Cerebellar nuclear complex (tissue), 1 donor: ENCODE measurements at places on chromosomes 13 and 19.

DNA sequence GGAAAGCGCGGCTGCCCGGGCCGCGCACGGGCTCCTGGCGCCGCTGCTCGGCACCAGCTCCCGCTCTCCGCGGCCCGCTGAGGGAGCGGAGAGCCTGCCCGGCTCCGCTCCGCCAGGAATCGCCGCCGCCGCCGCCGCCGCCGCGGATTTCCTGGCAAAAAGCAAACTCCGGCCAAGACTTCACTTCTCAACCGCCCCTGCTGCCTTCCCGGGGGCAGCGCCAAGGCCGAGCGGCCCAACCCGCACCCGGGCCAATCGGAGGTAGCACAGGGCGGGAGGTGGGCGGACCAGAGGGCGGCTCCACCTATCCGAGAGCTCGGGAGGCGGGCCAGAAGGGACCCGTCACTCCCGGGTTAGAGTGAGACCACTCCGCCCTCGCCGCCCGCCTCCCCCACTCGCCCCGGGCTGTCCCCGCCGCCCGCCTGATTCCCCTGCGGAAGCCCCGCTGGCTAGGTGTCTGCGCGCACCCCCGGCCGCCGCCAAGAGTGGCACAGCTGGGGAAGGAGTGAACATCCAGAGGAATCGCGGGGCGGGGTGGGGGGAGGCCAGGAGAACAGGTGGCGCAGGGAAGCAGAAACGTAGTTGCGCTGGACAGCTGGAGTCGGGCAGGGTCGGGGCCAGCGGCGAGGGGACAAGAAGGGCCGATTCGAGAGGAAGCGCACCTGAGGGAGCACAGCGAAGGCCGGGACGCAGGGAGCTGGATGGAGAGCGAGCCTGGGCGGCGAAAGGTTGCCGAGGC, at the start of gene LNX2:
TSS of gene LNX2 (minus strand) at position 153 of the 739 bp plus-strand sequence. CDS start 38,826 bp downstream, outside the sequence.
- DNase-seq: peak; percentile 91

DNA sequence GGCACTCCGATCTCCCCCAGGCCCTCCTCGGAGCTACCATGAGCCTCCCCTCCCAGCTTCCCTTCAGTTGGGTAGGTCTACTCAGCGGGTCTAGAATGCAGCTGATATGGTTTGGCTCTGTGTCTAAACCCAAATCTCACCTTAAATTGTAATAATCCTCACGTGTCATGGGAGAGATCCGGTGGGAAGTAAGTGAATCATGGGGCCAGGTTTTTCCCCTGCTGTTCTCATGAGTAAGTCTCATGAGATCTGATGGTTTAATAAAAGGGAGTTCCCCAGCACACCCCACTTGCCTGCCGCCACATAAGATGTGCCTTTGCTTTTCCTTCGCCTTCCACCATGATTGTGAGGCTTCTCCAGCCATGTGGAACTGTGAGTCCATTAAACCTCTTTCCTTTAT, 14.5 kb upstream of the DOCK9 start:
- DNase-seq: no peak

DNA sequence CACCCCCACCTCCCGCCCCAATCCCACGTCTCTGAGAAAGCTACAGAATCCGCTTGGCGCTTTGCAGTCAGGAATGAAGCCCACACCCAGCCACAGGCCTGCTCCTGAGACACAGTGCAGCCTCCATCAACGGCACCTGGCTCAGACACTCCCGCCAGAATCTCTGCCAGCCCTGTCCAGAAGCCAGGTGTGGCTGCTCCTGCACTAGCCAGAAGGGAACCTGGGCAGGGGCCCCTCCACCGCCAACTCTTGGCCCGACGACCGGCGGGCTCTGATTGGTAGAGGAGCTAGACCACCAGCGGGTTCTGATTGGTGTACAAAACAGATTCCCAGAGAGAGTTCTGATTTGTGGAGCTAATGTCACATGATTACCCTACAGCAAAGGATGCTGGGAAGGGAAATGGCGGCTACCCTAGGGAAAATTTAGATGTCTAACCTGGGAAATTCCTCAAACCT, 2.9 kb upstream of the PPP6R1 start:
- DNase-seq: no peak

- no peak for DNase-seq
Measured at GRCh38 chr19:3818918-3819317, 32.7 kb upstream of the MATK start.

DNA sequence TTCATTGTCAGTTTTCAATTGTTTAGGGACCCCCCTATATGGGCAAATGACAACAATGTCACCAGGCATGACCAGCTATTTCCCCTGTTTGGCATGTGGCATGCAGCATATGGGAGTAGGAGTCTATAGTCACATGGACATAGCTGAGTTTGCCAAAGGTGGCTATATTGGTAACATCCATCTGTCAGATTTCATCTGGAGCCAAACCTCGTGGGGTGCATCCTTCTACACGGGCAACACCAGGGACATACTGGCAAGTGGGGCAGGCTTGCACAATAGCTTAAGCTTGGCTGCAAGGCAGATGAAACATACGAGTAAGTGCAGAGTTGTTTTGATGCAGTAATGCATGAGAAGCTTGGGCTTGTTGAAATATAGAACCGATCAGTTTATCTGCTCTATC, 24.5 kb upstream of the ZNF816 start:
- DNase-seq: peak; percentile 99

- no peak for DNase-seq
Measured at GRCh38 chr13:97274829-97275649, 52.9 kb downstream of the MBNL2 start.

GRCh38 chr13:91902291-91902690, 503.9 kb downstream of the GPC5 start:
- DNase-seq: no peak

- no peak for DNase-seq
Measured at GRCh38 chr13:23129331-23129730, 51.4 kb upstream of the SGCG start.

DNA sequence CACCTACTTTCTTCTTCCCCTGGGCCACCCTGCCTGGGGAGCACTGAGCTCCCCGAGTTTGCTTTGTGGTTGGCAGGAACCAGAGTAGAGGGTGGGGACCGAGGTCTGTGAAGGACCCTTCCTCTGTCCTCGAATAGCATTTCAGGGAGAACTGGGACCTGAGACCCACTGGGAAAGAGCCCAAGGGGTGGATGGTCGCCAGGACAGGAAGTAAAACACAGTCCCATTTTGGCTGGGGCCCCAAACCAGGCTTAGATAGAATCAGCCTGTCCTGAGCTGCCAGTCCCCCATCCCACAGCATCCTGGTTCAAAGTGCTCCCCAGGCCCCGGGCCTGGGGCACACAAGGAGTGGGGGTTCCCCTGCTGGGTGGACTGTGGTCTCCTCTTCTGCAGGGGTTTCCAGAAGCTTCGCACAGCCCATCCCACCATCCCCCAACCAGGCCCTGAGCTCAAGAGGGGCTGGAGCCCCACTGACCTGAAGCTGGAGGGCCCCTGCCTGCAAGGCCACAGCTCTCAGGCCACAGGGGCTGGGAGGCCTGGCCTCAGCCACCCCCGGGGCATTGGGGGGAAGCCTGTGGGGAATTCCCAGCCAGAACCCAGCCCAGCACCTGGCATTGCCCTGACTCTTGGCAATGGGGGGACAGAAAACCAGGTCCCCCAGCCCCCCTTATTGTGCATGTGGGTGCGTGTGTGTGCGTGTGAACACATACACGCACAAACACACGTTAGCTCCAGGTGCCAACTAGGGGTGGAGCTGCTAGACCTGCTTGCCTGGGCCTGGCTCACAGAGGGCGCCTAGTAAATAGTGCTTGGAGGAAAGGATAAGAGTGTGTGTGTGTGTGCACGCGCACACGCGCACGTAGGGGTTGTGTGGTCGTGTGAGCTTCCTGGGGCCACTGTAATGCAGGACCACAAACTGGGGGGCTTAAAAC, 995 bp upstream of the MKNK2 start:
- DNase-seq: no peak

- no peak for DNase-seq
Measured at GRCh38 chr13:111344471-111345191, 24.2 kb downstream of the TEX29 start.

- no peak for DNase-seq
Measured at GRCh38 chr13:65488606-65489005, 1741.5 kb downstream of the PCDH9 start.

GRCh38 chr13:49701491-49701890, 10.2 kb upstream of the EBPL start:
- DNase-seq: no peak

DNA sequence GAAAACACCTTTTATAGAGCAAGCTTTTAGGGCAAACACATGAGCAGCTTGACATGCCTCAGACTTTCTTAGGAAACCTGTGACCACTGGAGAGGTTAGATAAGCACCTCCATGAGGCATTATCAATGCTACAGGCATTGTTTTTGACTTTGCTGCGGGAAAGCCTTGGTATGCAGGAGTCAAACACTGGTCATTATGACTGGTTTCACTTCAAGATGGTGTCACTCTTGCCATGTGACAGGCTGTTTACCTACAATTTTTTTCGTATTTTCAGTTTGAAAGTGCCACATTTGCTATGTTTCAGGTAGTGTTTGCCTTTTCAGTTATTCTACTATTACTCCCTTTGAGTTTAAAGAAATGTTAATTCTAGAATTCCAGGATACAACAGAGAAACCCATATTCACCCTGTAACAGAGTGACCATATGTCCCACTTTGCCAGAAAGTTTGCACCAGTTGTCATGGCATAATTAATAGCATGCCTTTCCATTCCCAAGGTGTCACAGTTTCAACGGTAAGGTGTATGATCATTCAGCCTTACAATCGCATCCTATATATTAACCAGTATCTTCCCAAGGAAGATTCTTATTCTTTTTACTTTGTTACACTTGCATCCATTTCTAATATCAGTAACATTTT, 33.0 kb downstream of the USP12 start:
- DNase-seq: no peak

- DNase-seq: no peak
Measured at GRCh38 chr19:11089254-11090013, at the start of gene LDLR. LDLR (plus strand) TSS chr19:11089463; CDS start chr19:11089549, 86 bp downstream.

DNA sequence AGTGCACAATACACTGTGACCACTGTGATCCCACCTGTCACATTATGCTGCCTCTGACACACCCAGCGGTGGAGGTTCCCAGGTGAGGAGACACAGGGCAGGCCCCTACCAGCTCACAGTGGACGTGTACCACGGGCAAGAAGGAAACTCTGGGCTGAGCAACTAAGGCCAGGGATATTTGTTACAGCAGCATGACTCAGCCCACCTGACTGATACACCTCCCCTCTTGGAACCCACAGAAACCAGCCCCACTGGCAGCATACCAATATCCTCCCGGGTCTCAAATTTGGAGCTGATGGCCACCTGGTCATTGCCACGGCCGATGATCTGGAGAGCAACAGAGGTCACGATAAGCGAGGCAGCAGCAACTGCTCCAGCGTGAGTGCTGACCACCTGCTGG, 14.9 kb downstream of the KLC3 start:
- DNase-seq: no peak

DNA sequence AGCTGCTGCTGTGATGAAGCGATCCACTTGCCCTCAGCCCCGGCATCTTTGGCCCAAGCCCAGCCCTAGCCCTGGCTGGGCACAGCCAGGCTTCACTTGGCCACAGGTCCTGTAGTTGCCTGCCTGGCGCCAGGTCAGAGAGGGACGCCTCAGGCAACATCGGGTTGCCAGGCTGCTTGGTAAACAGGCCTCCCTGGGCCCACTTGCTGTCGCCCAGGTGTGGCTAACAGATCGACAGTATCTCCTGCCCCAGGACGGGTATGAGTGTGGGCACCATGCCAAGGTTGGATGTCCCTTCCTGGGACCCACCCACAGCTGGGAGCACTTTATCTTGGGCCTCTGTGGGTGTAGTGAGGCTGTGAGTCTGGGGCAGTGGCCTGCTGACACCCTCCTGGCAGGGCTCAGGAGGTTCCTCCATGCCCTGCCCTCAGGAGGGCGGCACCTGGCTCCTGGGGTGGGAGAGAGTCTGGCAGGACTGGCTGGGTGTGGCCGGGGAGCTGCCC, 27.8 kb downstream of the CARM1 start:
- DNase-seq: no peak

GRCh38 chr19:6963937-6964336, 57.3 kb downstream of the MBD3L2B start:
- DNase-seq: no peak

- no peak for DNase-seq
Measured at GRCh38 chr19:4503825-4504170, 14.5 kb downstream of the PLIN4 start.

DNA sequence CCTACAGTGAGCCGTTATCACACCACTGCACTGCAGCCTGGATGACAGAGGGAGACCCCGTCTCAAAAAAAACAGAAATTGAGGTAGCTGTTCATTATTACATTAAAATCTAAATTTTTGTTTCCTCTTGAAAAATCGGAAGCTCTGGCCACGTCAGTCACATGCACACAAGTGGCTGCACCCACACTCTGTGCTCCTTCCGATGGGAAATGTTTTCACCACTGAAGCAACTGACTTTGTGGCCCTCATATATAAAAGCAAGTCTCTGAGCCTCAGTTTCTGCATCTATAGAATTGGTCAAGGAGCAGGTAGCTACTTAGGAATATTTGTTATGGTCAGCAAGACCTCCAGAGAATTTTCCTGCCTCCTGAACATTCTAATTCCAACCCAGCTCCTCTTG, 4.5 kb downstream of the LRRC25 start:
- DNase-seq: no peak

GRCh38 chr13:20305587-20305986, 73.5 kb upstream of the GJB6 start:
- DNase-seq: no peak

GRCh38 chr13:31798189-31798588, 58.9 kb downstream of the RXFP2 start:
- no peak for DNase-seq

DNA sequence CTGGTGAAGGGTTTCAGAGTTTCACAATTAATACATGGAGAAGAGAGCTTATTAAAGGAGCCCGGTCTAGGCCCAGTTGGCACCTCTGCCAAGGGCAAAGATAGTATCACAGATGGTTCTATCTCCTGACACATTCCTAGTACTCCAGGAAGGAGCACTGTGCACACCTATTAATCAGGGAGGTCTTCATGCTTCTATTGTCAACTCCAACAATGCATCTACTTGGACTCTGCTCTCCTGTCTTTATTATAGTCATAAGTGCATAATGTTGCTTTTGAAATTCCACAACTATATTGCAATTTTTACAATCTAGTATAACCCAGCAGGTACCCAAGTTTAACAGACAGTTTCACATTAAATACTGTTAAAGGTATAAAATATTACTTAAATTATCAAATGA, 174.5 kb upstream of the TSC22D1 start:
- no peak for DNase-seq

- DNase-seq: no peak
Measured at GRCh38 chr13:105346141-105346775, 1189.2 kb downstream of the EFNB2 start.

GRCh38 chr13:46675016-46675415, 121.9 kb downstream of the ESD start:
- no peak for DNase-seq

- DNase-seq: no peak
Measured at GRCh38 chr13:76828316-76828741, 57.9 kb downstream of the KCTD12 start.

GRCh38 chr13:42574011-42574410, at the start of gene TNFSF11:
TNFSF11 (plus strand) TSS chr13:42574152; CDS start chr13:42574304, 152 bp downstream.
- DNase-seq: no peak

DNA sequence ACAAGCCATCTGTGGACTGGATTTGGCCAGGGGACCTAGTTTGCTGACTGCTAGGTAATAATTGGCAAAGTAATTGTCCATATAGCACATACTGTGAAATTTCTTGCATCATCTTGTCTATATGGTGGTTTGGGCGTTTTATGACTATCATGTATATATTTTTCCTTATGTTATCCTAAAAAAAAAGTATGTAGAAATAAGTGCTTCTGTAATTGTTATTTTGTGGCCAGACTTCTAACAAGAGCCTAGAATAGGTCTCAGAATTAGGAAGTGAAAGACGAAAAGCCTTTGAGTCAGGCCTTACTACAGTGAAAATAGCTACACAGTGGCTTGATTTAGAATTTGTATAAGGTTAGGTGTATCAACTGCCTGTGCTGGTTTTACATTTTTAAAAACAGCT, 4.2 kb downstream of the FNDC3A start:
- no peak for DNase-seq
